Cortex of kidney (tissue), 1 donor: ENCODE measurements at places on chromosomes 1 and 21.

GRCh38 chr1:45545553-45546310 lies 4.9 kb upstream of the AKR1A1 start:
- DNase-seq, result no peak

DNA sequence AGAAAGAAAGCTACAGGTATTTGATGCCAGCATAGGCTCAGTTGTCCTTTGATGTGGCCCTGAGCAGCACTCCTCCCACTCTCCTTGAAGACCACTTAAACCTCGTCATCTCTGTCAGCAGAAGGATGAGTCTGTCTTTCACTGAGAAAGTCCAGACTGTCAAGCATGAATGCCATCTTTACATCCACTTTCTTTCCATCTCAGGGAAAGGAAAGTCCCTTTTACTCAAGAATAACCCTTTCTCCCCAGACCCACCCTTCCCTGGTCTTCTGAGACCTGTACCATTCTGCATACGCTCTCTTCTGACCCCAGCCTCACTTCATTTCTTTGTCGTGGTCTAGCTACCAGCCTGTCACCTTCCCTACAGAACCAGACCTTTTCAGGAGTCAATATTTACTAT lies 4.0 kb upstream of the ELAPOR1 start:
- DNase-seq, result no peak

DNA sequence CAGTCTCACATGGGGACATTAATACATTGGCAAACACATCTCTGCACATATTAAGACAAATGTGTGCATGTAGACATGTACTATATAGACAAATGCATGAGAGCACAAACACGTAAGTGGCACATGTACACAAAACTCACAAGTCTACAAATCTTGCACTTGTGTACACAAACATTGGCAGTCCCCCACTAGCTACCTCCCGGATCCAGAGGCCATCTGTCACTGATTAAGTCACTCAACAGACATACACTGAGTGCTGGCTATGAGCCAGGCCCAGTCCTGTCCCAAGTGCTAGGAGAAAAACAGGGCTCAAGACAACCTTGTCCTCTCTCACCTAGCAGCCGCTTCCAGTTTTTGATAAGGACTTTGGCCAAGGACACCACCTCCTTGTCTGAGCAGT lies 7.0 kb downstream of the TCEA3 start:
- DNase-seq, result no peak

DNA sequence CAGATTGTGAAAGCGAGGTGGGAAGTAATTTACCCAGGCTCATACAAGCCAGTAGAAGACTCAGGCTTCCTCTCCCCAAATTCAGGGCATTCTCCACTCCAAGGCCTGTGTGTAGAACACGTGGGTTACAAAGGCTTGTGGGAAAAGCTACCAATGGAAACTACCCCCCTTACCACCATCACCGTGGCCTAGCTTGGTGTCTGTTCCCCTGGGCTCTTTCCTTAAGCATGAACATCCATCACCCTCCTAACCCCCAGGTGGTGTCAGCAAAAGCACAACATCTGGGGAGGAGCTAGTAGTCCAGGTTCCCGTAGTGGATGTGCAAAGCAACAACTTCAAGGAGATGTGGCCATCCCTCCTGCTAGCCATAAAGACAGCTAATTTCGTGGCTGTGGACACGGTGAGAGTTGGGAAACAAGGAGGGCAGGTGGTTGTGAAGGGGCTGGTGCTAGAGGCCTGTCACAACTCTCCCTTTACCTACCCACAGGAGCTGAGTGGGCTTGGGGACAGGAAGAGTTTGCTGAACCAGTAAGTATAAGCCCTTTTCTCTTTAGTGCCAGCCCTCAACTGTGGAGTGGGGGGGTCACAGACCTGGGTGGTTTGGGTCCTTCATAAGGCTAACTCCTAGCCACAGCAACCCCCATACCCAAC lies 701 bp upstream of the MUTYH start:
- no peak for DNase-seq

- DNase-seq, result no peak
Observed at GRCh38 chr1:112533029-112533428, 24.3 kb downstream of the WNT2B start.

GRCh38 chr1:221723018-221723847 lies 18.7 kb downstream of the DUSP10 start:
- DNase-seq, result no peak

DNA sequence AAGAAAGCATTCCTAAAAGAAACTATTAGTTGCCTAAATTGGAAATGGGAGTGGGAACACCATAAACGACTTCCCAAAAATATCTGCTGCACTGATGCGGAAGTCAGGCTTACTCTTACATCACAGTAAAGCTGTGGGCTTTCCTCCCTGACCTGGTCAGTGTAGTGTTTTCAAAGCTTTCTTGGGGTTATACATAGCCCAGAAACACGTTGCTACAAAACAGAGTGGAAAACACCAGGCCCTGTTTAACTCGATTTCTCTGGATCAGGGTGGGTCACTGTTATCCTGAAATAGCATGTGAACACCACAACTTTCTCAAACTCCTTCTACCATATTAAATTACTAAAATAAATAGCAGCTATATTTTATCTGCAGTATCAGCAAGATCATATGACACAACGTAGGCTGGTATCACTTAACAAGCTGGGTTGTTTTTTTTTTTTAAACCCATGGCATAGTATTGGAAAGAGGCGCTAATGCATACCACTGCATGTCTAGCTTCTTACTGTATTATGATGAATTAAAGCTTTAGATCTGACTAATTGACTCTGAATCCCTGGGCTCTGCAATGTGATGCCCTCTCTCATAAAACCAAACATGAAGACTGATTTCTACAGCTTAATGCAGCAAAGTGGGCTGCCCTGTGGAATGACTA lies 184.6 kb downstream of the TGFB2 start:
- DNase-seq, result no peak

GRCh38 chr1:115090186-115090490 lies 835 bp upstream of the TSPAN2 start:
- no peak for DNase-seq

DNA sequence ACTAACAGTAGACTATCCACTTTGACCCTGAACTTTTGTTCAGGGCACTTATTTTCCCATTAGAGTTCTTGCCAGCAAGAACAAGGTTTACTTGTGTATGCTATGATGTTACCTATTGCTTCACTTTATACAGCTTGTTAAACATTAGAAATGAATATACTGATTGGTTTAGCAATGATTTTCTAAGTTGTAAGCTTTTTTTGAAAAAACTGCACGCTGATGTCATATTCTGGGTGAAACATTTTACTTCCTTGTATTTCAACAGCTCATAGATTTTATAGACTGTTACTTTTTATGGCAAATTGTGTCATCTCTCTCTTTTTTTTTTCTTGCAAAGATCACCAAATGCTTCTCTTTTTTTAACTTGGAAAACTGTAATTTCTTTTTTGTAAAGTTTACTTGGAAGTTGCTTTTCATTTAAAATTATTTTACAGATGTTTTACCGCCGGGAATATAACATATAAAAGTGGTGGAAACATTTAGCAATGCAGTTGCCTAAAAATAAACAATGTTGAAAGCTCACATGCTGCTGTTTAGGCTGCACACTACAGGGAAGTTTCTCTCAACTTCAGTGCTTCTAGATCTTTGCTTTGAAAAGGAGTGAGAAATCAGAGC lies 215.3 kb upstream of the NFIA start:
- no peak for DNase-seq
